ENCODE measurements at places on chromosomes 16 and 17.

GRCh38 chr17:50177983-50178834 is 12.4 kb downstream of the SGCA start:
- no peaks in the 10 kb centered on the region for H3K36me3 ChIP-seq
- H3K4me1 ChIP-seq: peaks cover 15% of the 10 kb centered on the region
- peak overlapping the region; percentile 4 for H3K27ac ChIP-seq
- no peaks in the 10 kb centered on the region for H3K27me3 ChIP-seq
- DNase-seq: peak; percentile 84
- no peak overlapping the region for H3K4me3 ChIP-seq

DNA sequence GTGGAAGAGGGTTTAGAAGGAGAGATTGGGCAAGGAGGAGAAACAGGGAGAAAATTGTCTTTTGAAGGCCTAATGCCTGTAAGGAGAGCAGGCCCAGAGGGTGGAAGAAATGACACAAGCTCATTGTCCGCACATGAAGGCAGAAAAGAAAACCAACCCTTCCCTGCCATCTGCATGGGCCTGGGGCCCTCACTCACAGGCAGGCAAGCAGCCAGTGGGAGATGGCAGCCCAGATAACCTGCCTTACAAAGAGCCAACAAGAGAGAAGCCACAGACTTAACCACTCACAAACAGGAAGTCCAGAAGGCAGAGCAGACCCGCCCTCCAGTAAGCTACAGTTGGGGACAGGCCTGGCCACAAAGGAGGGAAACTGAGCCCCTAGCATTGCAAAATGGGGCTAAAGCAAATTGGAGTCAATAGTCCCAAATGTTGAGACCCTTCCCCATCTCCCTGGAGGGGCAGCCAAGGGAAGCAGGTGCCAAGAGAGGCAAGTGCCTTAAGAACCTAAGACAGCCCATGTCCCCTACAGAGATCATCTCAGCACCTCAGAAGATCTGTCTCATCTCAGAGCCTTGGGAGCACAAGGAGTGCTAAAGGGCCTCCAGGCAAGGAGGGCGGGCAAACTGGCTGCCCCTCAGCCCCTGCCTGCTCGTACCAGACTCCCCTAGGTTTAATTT is 7.3 kb upstream of the TSPOAP1 start:
- peak overlapping the region; percentile 82 for H3K27ac ChIP-seq
- H3K27me3 ChIP-seq: no peaks in the 10 kb centered on the region
- H3K4me3 ChIP-seq: no peak overlapping the region
- H3K4me1 ChIP-seq: peaks cover 43% of the 10 kb centered on the region
- H3K36me3 ChIP-seq: no peaks in the 10 kb centered on the region

- no peaks in the 10 kb centered on the region for H3K4me1 ChIP-seq
- no peaks in the 10 kb centered on the region for H3K27me3 ChIP-seq
- DNase-seq: no peak
- no peak overlapping the region for H3K27ac ChIP-seq
- no peaks in the 10 kb centered on the region for H3K36me3 ChIP-seq
- no peak overlapping the region for H3K4me3 ChIP-seq
Measured at GRCh38 chr17:72363089-72363610, 242.3 kb downstream of the SOX9 start.

GRCh38 chr17:31631766-31632165 is 227.3 kb downstream of the COPRS start:
- H3K27ac ChIP-seq: no peak overlapping the region
- H3K27me3 ChIP-seq: peaks cover 4% of the 10 kb centered on the region
- DNase-seq: no peak

DNA sequence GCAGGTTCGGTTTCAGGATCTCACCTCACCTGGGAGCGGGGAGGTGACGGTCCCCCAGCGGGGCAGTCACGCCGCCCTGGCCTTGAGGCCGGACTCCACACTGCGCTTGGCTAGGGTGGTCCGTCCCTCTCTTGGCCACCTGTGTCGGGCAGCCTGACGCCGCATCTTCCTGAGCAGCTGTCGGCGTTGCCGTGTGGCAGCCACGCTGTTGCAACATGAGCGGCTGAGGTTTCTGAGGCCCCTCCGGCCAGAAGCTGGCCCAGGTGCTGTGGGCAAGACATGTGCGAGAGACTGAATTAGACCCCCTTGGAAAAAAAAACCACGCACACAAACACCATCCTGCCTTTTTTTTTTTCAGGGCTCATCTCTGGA is 49.2 kb downstream of the IRF8 start:
- H3K4me3 ChIP-seq: no peak overlapping the region
- H3K27ac ChIP-seq: no peak overlapping the region
- no peak for DNase-seq
- H3K27me3 ChIP-seq: no peaks in the 10 kb centered on the region

DNA sequence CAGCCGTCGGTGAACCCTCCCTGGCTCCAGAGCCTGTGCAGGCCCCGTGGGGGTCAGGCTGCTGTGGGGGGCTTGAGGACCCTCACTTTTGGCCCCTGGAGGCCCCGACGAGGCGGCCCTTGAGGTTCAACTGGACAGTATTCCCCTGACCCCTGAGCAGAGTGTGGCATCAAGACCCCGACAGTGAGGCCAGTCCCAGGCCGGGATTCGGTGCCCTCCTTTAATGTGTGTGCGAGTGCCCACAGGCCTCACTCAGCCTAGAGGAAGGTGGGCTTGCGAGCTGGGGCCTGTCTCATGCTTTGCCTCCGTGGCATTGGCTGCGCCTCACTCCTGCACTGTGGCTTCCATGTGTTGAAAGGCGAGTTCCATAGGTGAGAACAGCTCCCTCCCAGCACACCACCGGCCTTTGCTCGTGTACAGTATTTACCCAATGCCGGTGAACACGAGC is 94.5 kb downstream of the METRNL start:
- no peak overlapping the region for H3K4me3 ChIP-seq
- no peak overlapping the region for H3K27ac ChIP-seq
- H3K4me1 ChIP-seq: no peaks in the 10 kb centered on the region
- no peaks in the 10 kb centered on the region for H3K36me3 ChIP-seq
- no peak for DNase-seq

DNA sequence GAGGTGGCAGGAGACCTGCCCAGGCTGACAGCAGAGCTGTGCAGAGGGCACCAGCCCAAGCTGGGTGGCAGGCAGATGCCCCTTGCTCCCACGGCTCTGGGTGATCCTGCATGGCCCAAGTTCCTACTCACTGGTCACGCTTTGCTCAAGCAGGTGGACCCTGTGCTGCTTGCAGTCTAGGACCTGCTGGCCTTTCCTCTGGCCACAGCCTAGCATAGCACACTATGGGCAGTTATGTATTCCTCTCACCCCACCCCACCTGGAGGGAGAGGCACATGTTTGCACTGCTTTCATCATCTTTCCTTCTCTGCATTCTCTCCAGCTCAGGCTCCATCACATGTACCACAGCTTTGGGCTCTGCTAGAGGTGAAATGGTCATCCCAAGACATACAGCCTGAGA is 19.6 kb upstream of the SREBF1 start:
- H3K4me1 ChIP-seq: peaks cover 17% of the 10 kb centered on the region
- no peak overlapping the region for H3K4me3 ChIP-seq
- H3K27me3 ChIP-seq: no peaks in the 10 kb centered on the region
- no peaks in the 10 kb centered on the region for H3K36me3 ChIP-seq
- peak overlapping the region; percentile 85 for H3K27ac ChIP-seq
- no peak for DNase-seq

- H3K36me3 ChIP-seq: no peaks in the 10 kb centered on the region
- H3K4me1 ChIP-seq: peaks cover 45% of the 10 kb centered on the region
Measured at GRCh38 chr16:89341697-89342694, 124.5 kb downstream of the ZNF778 start.

DNA sequence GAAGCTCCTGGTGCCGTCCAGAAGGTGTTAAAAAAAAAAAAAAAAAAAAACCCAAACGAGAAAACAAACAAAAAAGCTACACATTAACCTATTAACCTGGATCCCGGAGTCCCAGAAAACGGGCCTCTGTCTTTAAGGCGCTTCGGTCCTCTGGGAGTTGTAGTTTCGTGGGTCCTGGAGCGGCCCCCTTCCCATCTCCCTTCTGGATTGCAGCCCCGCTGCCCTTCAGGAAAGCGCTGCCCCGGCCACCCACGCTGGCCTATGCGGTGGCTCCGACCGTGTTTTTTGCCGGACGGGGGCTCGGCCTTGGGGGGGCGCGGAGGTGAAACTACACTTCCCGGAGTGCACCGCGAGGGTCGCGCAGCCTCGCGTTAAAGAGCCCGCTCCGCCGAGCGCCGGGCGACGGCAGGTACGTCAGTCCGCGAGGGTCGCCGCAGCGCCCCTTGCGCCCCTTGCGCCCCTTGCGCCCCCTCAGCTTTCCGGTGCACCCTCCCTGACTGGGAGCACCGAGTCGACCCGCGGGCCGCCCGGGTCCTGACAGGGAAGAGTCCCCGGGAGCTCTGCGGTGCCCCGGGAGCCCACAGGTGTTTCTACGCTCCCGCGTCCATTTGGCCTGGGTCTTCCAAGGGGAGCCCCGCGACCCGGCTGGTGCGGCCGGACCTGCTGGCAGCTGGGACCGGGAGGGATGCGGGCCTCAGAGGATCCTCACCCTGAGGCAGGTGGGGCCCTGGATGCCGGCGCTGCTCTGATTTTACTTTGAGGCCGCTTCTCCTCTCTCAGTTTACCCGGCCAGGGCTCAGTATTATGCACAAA is at the start of gene FCSK:
TSS of gene FCSK (plus strand) at position 374 of the 813 bp plus-strand sequence. CDS start 8,596 bp downstream, outside the sequence.
- peaks cover 10% of the 10 kb centered on the region for H3K4me1 ChIP-seq
- H3K4me3 ChIP-seq: peak within 1 kb of the TSS; percentile 93
- peak; percentile 58 for DNase-seq

- no peaks in the 10 kb centered on the region for H3K36me3 ChIP-seq
- H3K27ac ChIP-seq: no peak overlapping the region
- no peak overlapping the region for H3K4me3 ChIP-seq
- DNase-seq: no peak
- no peaks in the 10 kb centered on the region for H3K4me1 ChIP-seq
- H3K27me3 ChIP-seq: no peaks in the 10 kb centered on the region
Measured at GRCh38 chr16:82782715-82783251, 156.0 kb downstream of the CDH13 start.

DNA sequence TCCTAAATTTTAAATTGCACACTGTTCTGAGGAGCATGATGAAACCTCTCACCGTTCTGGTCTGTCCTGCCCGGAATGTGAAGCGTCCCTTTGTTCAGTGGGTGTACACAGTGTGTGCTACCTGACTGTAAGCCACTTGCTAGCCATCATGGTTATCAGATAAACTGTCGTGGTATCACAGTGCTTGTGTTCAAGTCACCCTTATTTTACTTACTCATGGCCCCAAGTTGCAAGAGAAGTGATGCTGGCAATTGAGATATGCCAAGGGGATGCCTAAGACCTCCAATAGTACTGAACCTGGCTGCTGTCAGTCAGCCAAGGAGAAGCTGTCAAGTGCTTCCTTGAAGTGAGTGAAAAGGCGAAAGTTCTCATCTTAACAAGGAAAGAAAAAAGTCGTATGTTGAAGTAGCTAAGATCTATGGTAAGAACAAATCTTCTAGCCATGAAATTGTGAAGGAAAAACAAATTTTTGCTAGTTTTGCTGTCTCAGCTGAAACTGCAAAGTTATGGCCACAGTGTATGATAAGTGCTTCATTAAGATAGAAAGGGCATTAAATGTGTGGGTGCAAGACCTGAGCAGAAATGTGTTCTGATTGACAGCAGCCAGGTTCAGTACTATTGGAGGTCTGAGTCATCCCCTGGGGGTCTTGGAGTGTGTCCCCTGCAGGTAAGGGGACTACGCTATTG is 5.8 kb downstream of the PIK3R6 start:
- H3K36me3 ChIP-seq: no peaks in the 10 kb centered on the region
- no peaks in the 10 kb centered on the region for H3K4me1 ChIP-seq
- no peak overlapping the region for H3K4me3 ChIP-seq
- no peak for DNase-seq
- no peaks in the 10 kb centered on the region for H3K27me3 ChIP-seq
- H3K27ac ChIP-seq: no peak overlapping the region

DNA sequence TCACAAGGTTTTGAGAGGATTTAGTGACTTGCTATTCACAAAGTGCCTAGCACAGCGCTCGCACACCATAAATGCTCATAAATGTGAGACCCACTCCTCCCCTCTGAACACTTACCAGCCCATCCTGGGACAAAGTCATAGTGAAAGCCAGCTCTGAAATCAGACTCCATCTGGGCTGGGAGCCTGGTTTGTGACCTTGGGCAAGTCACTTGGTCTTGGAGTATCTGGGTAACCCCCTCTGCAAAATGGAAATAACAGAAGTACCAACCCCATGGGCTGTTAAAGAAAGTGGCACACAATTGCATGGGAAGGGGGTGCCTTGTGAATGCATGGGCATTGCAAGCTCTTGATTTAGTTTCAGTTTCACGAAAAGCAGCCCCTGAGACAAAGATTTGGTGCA is 104.7 kb upstream of the CDH5 start:
- no peak overlapping the region for H3K27ac ChIP-seq
- no peaks in the 10 kb centered on the region for H3K27me3 ChIP-seq
- peaks cover 8% of the 10 kb centered on the region for H3K4me1 ChIP-seq
- no peak for DNase-seq
- no peak overlapping the region for H3K4me3 ChIP-seq

DNA sequence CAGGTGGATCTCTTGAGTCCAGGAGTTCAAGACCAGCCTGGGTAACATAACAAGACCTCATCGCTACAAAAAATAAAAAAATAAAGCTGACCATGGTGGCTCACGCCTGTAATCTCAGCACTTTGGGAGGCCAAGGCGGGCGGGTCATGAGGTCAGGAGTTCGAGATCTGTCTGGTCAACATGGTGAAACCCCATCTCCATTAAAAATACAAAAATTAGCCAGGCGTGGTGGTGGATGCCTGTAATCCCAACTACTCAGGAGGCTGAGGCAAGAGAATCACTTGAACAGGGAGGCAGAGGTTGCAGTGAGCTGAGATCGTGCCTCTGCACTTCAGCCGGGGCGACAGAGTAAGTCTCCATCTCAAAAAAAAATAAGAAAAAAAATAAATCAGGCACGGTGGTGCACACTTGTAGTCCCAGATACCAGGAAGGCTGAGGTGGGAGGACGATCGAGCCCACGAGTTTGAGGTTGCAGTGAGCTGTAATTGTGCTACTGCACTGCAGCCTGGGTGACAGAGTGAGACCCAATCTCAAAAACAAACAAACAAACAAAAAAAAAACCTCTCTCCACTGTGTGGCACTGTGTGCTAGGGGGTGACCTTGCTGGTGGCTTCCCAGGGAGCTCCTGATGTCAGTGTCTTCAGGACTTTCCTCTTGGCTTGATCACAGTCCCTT is 19.8 kb upstream of the MAPK3 start:
- no peaks in the 10 kb centered on the region for H3K27me3 ChIP-seq
- H3K4me1 ChIP-seq: no peaks in the 10 kb centered on the region
- no peak for DNase-seq

DNA sequence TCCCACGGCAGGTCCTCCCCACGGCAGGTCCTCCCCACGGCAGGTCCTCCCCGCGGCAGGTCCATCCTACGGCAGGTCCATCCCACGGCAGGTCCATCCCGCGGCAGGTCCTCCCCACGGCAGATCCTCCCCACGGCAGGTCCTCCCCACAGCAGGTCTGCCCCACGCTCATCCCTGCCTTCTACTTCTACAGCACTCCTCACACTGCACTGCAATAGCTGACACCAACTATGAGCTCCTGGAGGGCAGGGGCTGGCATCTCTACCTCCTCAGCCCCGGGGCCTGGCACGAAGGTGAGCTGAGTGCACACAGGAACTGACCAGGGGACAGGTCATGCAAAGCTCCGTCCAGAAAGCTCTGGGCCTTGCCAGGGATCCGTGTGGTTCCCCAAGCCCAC is 45.3 kb downstream of the RPH3AL start:
- no peak for DNase-seq
- H3K4me3 ChIP-seq: no peak overlapping the region
- no peaks in the 10 kb centered on the region for H3K4me1 ChIP-seq
- H3K36me3 ChIP-seq: no peaks in the 10 kb centered on the region

- H3K27me3 ChIP-seq: no peaks in the 10 kb centered on the region
- no peak for DNase-seq
- H3K4me3 ChIP-seq: no peak overlapping the region
Measured at GRCh38 chr17:57727630-57728175, 17.4 kb downstream of the CCDC182 start.
